ENCODE measurements at places on chromosomes 13 and 19.

DNA sequence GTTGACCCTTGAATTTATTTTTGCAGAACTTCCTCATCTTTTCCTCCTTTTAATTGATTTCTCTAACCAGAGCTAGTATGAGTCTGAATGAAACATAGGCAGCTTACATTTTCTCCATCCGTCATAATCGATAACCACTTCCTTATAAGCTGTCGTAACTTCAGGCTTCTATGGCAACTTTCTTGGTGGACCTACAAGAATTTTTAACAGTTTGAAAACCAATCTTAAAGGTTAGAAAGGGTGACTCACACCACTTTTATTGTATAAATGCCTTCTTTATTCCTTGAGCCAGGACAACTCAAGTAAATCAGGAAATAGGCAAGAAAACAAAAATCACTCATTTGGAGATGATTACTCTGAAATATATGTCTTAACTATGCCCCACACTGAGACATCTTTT lies 105.7 kb upstream of the KL start:
- DNase-seq = no peak

DNA sequence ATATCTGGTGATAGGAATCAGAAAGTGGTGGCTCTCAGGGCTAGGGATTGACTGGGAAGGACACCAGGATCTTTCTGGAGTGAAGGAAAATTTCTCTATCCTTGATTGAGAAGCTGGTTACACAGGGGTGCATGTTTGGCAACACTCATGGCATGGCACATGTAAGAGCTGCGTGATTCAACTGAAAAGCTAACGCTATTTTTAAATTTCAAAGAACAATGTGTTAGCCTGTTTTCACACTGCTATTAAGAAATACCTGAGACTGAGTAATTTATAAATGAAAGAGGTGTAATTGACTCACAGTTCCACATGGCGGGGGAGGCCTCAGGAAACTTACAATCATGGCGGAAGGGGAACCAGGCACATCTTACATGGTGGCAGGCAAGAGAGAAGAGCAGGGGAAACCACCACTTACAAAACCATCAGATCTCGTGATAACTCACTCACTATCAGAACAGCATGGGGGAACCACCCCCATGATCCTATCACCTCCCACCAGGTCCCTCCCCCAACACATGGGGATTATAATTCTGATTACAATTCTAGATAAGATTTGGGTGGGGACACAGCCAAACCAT lies 7.4 kb downstream of the SIGLEC8 start:
- DNase-seq = no peak

DNA sequence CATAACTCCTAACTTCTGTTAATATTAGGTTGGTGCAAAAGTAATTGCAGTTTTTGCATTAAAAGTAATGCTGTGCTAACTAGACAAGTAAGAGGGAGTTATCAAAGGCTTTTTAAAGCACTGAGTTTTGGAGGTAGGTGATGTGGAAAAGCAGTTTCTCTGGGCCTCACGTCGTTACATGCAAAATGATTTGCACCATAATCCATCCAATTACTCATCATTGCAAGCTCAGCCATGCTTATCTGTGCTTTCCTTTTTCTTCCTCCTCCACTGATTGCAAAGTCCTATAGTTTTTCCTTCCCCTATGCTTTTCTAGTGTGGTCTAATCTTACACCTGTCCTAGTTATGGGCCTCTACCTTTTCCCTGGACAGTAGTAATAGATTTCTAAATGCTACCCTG lies 35.4 kb upstream of the INTS6 start:
- no peak for DNase-seq

DNA sequence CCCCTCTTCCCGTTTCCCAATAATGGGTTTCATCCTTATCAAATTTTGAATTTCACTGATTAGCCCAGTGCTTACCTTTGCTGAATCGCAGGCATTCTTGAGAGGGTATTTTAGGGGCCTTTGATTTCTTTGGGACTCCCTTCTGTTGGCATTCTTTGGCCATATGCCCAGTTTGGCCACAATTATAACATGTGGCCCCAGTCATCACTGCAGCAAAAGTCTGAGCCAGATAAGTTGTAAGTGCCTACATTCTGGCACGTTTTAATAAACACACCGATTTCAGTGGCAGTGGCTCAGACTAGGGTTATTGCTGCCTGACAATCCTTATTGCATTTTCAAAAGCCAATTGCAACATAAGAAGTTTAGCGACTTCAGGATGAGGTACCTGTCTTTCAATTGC lies 41.4 kb downstream of the ZNF726 start:
- DNase-seq = no peak

GRCh38 chr19:16584248-16585093 lies 12.3 kb upstream of the SLC35E1 start:
- DNase-seq = no peak

DNA sequence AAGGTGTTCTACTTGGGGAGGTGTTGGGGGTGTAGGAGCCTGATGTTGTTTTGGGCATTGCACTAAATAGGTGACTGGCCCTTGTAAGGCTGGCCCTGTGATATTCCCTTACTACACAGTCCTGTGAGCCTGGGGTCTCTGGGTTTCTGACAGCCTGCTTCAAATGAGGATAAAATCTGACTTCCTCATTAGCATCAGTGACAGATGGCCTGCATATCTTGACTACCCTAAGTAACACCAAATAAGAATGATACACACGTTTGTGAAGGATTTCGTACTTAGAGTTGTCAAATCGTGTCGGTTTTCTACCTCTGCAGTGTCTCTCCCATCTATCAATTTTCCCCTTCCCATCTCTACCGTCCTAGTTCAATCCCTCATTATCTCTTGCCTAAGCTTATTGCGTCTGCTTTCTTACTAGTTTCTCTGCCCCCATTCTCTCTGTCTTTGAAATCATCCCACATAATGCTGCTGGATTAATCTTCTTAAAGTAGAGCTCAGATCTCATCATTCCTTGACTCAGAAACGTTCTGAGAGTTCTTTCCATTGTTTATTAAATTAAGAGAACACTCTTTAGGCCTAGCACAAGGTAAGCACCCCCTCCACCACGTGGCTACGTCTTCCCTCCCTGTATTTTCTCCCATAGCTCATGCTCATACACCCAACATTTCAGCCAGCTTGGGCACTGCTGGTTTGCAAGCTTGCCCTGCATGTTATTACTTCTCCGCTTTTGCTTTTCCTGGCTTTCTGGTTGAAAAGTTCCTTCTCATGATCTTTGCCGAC lies 26.2 kb upstream of the CNMD start:
- DNase-seq = no peak

GRCh38 chr19:4015705-4016402 lies 8.3 kb downstream of the PIAS4 start:
- no peak for DNase-seq

GRCh38 chr13:50460358-50460757 lies 383.1 kb downstream of the DLEU7 start:
- DNase-seq = no peak

GRCh38 chr13:76048675-76049375 lies 412.7 kb downstream of the LMO7 start:
- DNase-seq = no peak

- DNase-seq = no peak
Measured at GRCh38 chr19:1169411-1169791, 4.7 kb downstream of the SBNO2 start.

GRCh38 chr13:109859216-109859835 lies 72.9 kb upstream of the IRS2 start:
- no peak for DNase-seq

- no peak for DNase-seq
Measured at GRCh38 chr13:77918391-77919245, at the start of gene EDNRB. Gene EDNRB (minus strand): TSS chr13:77918831. CDS start chr13:77918573, 258 bp downstream.

- DNase-seq = no peak
Measured at GRCh38 chr19:9151367-9151766, 11.2 kb downstream of the ZNF317 start.

- DNase-seq = no peak
Measured at GRCh38 chr13:65093357-65093756, 2136.8 kb downstream of the PCDH9 start.

GRCh38 chr13:26400545-26400944 lies 146.6 kb downstream of the CDK8 start:
- DNase-seq = no peak

DNA sequence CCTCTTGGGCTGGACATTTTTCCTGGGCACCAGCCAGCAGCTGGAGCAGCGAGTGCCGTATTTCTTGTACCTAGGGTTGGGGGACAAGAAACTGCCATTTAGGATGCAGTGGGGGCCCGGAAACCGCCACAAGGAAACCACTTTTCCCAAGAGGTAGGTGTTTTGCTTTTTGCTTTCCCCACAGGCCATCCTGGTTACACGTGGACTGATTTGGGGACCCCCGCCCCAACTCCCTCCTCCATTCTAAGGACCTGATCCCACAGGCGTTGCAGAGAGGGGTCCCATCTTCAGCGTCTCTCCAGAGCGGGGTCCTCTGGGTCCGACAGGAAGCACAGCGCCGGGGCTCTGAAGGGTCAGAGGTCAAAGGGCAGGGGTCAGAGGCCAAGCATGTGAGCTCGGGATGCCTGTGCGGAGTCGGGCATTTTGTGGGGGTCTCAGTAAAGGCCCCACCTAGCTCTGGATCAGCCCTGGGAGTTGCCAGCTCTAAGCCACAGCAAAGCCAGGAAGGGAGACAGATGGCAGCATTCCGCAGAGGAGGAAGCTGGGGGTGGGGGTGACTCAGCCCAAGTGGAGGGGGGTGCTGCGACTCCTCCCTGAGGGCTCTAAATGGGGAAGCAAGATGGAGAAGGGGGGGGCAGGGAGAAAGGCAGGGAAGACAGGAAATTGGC lies 4.3 kb downstream of the ZGLP1 start:
- no peak for DNase-seq

DNA sequence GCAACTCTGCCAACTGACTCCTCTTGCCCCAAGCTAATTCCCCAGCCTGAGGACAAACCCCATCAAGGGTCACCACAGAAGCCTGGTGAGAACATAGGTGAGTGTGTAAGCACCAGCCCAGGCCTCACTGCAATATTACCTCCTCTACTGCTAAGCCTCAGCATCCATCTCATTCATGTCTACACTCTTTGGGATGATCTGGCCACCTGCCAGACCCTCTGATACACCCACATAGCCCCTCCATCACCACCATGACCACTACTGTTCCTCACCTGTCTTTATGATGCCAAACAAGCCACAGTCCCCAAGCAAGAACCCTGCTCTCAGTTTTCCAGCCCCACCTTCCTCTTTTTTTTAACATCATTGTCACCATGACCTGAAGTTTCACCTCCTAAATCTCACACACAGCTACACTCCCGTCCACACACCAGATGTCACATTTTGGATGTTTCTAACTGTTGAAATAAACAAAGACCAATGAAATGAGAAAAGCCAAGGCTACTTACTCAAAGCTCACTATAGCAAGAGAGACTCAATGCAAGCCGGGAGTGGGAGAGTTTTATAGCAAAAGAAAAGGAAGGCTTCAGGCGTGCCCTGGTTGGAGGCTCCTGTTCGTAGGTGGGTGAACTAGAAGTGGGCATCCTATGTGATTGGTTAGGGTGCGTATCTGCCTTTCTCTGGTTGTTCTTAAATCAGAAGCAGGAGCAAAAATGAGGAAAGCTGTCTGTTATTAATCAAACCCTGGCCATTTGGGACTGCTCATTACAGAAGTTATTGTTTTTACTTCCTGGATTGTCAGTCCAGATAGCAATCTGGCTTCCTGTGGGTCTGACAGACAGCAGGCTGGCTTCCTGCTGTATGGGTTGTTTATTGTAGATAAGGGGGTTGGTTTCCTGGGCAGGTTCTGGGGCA lies 2.0 kb downstream of the ZNF792 start:
- no peak for DNase-seq

DNA sequence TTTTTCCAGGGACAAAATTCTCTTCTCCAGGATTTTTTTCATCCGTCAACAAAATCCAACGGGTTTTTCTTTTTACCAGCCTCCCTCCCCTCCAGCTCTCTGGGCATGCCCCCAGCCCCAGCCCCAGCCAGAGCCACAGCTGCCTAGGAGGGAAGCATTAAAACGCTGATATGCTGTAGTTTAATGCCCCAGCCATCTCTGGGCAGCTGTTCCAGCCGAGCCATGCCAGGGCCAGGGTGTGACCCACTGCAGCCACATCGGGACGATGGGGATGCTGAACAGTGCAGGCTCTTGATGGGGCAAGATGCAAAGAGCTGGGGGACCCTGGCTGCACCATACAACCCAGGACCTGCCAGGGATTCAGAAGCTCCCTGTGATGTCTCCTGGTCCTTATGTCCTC lies 32.1 kb downstream of the TSHZ3 start:
- DNase-seq = no peak

DNA sequence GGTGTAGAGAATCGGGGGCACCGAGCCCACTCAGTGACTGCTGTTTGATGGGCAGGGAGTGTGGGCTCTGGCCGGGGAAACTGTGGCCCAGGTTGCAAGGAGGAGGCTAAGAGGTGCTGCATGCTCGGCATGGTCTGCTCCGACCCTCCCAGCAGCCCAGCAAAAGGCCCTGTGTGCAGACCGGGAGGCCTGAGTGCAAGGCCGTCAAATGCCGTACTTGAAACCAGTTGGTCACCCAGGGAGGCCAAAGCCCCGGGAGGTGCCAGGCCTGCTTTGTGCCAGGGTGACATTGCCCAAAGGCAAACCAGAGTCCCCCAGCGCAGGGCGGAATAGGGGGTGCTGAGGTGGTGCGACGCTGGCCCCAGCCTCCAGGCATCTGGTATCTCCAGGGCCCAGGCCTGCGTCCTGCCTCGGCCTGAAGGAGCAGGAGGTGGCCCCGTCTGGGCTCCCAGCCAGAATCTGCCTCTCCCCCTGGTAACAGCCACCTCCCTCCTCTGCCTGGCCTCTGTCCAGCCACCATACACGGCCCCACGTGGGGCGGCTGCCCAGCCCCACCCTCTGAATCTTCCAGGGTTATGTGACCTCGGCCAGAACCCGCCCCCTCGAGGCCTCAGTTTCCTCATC lies 4.0 kb downstream of the PIK3R2 start:
- DNase-seq = no peak

DNA sequence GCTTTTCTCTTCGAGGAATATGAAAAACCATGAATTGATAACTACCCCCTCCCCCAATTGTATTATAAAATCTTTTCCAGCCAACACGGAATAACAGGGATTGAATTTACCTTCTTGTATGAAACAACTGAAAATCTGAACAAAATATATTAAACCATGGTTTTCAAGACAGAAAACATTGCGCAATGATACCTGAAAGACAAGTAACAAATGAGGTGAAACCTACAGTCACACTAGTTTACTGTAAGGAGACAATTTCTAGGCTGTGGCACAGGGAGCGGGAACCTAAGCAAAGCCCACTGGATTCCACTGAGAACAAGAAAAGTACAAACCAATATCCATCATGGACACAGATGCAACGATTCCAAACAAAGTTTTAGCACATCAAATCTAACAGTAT lies 53.4 kb downstream of the ZNF283 start:
- DNase-seq = no peak
